ENCODE measurements at places on chromosomes 6 and 20.

- no peak for DNase-seq
These were observed 29.1 kb downstream of the MYH7B start for GRCh38 chr20:34984756-34985261.

- DNase-seq = no peak
These were observed 40.9 kb upstream of the FAM83D start for GRCh38 chr20:38885357-38885756.

DNA sequence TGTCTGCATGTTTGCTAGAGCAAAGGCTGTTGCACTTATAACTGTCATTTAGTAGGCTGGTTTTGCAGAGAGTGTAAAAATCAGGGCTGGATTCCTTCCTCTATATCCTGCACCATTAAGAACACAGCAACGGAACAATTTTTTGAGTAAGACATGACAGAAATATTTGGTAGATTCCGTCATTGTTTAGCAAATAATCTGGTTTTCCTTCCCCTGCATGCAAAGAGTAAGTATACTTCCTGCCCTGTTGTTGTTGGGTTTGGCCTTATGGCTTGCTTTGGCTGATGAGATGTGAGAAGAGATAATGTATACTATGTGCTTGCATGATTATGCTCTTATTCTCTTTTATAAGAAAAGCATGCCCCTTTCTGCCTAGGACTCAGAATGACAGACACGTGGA, 23.8 kb downstream of the MANEA start:
- DNase-seq = no peak

- DNase-seq = no peak
These were observed 41.9 kb downstream of the SYCP2 start for GRCh38 chr20:59891581-59891980.

- DNase-seq = no peak
These were observed 119.5 kb upstream of the FRMD1 start for GRCh38 chr6:168198302-168199180.

GRCh38 chr6:24032896-24033688, 92.9 kb upstream of the NRSN1 start:
- no peak for DNase-seq

GRCh38 chr6:22972771-22973170, 403.4 kb downstream of the HDGFL1 start:
- no peak for DNase-seq

GRCh38 chr20:9027626-9028025, 41.3 kb upstream of the PLCB4 start:
- DNase-seq = no peak

GRCh38 chr20:46220455-46221207, 87.7 kb downstream of the CDH22 start:
- DNase-seq = no peak

DNA sequence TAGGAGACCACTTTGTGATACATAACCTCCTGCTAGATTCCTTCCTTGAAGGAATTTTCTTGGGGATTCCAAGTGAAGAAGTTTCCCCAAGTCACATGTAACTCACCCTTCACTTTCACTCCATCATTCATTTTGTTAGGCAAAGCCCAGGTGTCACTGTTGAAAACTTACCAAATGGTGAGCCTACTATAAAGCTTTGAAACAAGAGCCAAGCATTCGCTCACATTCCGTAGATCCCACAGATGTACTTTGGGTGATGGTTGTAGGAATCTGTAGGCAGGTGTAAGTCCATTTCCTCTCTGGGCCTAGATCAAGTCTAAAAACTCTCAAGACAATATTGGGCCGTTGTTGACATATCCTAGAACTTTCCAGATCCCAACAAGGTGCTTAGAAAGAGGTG, 74.1 kb downstream of the PRDM1 start:
- no peak for DNase-seq

- DNase-seq = no peak
These were observed 86.8 kb downstream of the GJA1 start for GRCh38 chr6:121522265-121522664.

GRCh38 chr6:34358389-34358905, 34.0 kb downstream of the NUDT3 start:
- no peak for DNase-seq

DNA sequence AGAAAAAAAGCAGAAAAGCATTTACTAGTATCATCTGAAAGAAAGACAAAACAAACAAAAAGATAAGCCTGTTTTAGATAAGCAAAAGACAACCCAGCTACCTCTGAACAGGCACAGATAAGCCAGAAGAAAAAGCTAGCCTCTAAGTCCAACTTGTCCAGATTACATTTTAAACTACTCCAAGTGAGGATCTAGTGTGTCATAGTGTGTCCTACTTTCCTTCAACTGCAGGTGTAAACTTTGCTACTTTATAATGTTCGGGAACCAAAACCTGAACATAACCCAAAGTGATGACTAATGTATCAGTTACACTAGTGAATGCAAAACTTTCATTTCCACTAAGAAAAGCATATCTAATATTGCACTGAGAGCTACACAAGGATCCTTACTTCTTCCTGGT, 19.5 kb downstream of the ADNP start:
- DNase-seq = no peak

DNA sequence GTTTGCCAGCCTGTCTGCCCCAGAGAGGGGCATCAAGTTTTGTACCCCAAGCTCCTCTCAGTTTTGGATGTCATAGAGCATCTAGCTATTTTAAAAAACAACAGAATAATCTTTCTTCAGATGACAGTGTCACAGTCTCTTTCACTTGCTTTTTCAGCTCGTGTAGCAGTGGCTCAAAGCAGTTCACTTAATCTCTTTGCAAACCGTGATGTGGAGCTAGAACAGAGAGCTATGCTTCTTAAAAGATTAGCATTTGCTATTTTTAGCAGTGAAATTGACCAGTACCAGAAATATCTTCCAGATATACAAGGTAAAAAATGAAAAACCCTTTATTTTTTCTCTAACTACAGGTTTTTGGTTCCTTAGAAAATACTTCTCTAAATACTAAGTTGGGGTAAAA, 37.3 kb downstream of the PGM3 start:
- DNase-seq = no peak

GRCh38 chr6:73388433-73388799, 6.2 kb upstream of the DDX43 start:
- no peak for DNase-seq

- DNase-seq = no peak
These were observed 29.3 kb downstream of the PPARD start for GRCh38 chr6:35371494-35372262.

GRCh38 chr6:113481910-113482309, 375.2 kb upstream of the MARCKS start:
- no peak for DNase-seq

- DNase-seq = no peak
These were observed 36.2 kb downstream of the STMND1 start for GRCh38 chr6:17138033-17138432.

- DNase-seq = no peak
These were observed 402.7 kb downstream of the CDKAL1 start for GRCh38 chr6:20936949-20937348.

- no peak for DNase-seq
These were observed at the start of gene HFE for GRCh38 chr6:26087284-26088115. Gene HFE, plus strand, starts transcription at chr6:26087429. Its CDS starts 12 bp downstream, at chr6:26087441.

- DNase-seq = peak; percentile 65
These were observed 362 bp downstream of the DUSP22 start for GRCh38 chr6:292506-293192.

DNA sequence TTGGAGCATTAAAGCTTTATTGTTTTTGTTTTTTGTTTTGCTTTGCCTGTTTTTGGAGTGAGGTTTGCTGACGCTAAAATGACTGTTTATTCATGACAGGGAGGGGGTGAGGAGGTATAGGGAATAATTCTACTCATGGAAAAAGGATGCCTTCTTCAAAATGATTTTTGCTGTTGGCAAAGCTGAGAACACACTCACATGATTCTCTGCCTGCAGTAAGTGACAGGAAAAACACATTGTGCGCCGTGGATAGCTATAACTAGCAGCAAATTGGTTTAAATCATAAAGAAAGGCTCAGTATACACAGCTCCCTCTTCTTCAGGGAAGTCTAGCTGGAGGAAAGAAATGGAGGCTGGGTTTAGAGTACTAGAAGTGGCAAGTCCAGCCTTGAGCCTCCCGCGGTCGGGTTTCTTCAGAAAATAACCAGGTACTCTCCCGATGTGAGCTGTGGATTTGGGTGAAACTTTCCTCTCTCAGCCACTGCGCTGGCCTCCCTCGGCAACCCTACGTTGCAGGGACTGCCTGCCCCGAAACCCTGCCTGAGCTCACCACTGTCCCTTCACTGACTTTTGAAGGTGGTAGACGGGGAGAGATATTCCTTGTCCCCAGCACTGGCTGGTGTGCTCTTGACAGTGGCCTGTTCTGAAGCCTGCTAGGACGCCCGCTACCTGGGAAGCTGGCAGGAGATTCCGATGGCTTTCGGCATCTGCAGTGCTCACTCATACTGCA, 278.2 kb downstream of the NRN1 start:
- no peak for DNase-seq

DNA sequence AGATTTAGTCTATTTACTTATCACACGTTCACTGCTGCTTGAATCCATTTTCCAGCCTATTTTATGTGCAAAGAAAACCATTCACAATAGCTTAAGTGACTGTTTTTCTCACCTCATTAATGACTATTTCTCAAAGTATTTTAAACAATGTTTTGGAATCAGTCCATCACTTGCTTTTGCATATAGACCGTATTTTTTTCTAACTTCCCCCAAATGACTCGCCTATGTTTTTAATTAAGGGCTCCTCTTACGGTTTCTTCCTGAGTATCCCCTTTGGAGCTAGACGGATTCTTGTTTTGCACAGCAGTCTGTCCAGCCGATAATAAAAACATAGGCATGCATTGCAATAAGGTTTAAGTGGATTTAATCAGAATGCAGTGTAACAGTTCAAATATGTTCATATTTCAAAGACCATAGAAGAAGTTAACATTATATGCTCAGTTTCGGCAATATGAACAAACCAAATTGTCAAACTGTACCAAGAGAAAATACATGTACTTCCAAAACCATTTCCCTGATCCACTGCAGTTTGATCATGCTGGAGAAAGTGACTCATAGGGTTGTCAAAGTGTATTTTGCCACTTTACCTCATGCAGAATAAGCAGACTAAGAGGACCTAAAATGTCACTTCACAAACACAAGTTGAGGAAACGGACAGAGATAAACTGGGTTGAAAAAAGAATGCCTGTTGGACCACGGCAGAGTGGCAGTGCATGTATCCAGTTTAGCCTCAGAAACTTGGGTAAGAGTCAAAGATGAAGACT, 66.4 kb downstream of the HMGN3 start:
- DNase-seq = no peak

DNA sequence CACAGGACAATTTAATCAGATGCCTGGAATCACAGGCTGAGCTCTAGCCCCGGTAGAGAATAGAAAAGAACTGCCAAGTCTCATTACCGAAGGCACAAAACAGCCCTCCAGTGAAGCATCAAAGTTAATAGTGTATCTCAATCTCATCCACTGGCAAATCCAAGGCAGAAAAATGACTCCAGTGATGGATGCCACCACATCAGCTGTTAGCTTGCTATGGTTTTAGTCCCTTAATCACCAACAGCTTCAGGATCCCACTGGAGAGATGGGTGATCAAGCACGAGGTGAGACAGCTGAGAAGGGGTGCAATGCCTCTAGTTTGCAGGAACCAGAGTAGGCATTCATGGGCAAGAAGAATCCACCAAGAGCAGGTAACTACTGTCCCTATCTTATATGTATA, 81.8 kb downstream of the STK35 start:
- DNase-seq = no peak

GRCh38 chr20:42391807-42392206, 773.6 kb upstream of the CHD6 start:
- DNase-seq = no peak

- no peak for DNase-seq
These were observed 1099.6 kb upstream of the GJE1 start for GRCh38 chr6:141033101-141033500.

- no peak for DNase-seq
These were observed 31.6 kb upstream of the NEDD9 start for GRCh38 chr6:11264100-11264499.

- no peak for DNase-seq
These were observed 69.9 kb upstream of the DDR1 start for GRCh38 chr6:30814146-30815040.

DNA sequence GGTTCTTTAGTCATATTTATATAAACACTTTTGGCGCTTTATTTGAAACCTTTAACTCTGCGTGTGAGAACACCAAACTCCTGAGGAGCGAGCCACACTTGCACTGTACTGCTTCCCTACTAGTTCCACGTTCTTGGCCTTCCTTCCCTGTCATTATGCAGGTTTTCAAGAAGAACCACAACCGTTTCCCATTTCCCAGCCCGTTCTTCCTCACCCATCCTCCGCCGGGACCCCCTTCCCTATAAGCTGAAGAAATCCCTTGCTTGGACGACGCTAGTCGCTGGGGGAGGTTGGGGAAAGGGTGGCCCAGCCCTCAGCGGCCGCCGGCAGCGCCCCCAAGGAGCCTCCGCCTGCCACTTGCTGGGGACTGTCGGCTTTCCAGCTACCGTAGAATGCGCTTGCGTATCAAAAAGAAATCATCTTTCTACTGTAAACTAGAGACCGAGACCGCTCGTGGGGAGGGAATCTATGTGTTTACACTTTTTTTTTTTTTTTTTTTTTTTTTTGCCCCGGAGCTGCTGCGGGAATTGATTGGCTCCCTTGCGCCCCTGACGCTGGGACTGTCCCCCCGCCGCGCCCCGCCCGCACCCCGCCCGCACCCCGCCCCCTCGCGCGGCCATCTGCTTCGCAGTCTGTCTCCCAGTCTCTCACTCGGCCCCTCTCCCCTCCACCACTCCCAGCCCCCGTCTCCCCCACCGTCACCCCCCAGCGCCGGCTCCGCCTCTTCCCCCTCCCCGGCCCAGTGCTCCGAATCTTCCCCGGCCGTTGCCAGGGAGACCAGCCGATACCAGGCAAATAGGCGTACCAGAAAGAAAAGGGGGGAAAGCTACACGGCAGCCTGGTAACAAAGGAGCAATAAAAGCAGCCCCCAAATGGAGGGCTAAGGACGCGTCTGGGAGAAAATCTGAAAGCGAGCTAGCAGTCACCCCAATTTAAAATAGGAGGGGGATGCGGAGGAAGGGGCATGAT, 2.3 kb upstream of the MARCKS start:
- DNase-seq = no peak

DNA sequence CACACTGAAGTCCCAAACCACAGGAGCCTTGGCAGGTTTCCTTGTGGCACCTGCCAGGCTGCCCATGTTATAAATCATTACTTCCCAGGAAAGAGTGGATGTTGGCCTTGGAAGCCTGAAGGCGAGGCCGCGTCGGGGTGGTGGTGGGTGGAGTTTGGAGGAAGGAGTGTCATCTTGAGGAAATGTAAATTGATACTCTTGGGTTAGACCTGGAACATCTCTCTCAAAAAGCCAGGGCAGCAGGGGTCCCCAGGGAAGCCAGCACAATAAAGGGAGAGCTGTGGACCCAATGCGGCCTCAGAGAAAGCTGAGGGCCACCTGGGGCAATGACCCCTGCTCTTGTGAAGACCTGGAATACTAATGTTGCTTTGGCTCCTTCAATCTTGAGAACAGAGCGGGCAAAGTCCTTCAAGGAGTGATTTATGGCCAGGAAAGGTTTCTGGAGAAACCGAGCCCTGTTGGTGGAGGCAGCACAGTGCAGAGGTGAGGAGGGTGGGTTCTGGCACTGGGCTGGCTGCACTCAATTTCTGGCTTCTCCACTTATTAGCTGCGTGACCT, 26.3 kb upstream of the TRAF3IP2 start:
- DNase-seq = no peak

- DNase-seq = no peak
These were observed 20.0 kb downstream of the DEF6 start for GRCh38 chr6:35317483-35318195.

- no peak for DNase-seq
These were observed 14.7 kb upstream of the PTGIS start for GRCh38 chr20:49582413-49583334.

All from stimulated activated CD4-positive, alpha-beta T cell treated with anti-CD3 and anti-CD28 coated beads, Interleukin-15, amount 100 ng/mL, for 48 hours (primary cell).